ENCODE measurements at places on chromosomes 16 and 17.
A peak's percentile ranks its signal among the peaks of the same experiment; 100 is the strongest.

DNA sequence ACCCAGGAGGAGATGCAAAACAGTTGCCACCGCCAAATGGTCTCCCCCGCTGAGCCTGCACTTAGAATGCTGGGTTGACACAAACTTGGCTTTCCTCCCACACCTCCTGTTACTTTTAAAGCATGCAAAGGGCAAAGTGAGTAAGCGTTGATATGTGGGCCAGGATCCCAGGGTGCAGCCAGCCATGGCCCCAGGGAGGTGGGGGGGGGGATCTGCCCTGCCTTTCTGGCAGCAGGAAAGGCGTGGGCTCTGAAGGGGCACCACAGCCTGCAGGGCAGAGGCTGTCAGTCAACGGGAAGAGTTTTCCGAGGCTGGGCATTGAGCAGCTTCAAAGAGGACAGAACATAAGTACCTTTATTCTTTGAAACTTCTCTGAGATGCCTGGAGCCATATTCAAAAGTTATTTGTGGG is 142.3 kb downstream of the ABCC12 start:
- DNase-seq = no peak

DNA sequence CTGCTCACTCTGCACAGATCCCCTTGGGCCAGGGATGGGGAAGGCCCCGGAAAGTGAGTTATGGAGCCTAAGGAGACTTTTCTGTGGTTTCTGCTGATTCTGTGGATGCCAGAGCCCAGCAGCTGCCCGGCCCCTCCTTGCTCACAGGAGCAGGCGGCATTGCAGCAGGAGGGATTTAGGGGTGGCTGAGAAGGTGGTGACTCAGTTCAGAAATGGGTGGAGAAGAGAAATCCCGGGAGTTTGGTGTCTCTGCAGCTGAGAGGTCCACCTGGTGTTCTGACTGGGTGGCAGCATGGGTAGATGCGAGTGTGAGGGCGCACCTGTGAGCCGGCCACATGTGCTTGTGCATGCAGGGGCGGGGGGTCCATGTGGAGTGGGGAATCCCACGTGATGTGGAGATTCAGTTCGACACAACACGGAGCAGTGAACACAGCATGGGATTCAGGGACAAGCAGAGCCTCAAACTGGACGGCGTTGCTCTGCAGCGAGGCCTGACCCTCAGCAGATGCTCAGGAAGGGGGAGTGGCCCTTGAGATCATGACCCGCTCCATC is 16.0 kb upstream of the SPPL2C start:
- DNase-seq = no peak

GRCh38 chr17:50841949-50842354 is 6.6 kb downstream of the WFIKKN2 start:
- DNase-seq = peak; percentile 83

GRCh38 chr17:10210151-10210574 is 11.8 kb upstream of the GAS7 start:
- DNase-seq = peak; percentile 84

DNA sequence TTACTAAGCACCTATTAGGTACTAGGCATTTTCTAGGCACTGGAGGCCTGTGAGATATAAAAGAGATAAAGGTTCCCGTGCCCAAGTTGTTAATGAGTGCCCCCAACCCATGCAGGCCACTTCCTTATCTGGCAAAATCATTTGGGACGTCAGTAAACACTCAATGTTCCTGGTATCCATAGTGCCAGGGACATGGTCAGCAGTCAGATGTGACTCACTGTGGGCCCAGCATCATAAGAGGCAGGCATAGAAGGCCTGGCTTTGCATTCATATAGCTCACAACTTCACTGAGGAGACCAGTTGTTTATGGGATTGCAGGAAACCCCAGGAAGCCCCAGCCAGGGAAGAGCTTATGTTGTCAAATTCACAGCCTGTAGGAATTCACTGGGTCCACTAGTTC is 81.1 kb downstream of the MRC2 start:
- no peak for DNase-seq

DNA sequence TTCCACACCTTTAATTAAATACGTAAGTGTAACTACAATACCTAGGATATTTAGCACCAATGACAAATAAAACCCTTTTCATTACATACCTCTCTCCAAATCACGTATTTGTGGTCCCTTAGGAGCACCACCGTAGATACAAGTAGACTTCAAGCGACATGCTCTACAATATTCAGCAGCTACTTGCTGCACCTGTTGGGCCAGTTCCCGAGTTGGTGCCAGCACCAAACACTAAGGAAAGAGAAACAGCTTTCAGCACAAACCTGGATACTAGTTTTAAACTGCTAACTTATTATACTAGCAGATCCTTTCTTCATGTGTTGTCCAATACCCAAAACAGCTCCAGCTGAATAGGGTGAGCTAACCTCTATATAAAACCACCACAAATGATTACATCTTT is 2.7 kb downstream of the DDX5 start:
- DNase-seq = no peak

- DNase-seq = no peak
These were observed 30.5 kb downstream of the GINS3 start for GRCh38 chr16:58422809-58423208.

GRCh38 chr16:2983706-2984136 is 3.5 kb upstream of the PKMYT1 start:
- DNase-seq = peak; percentile 78

- no peak for DNase-seq
These were observed 88.1 kb downstream of the AMFR start for GRCh38 chr16:56337131-56337857.

DNA sequence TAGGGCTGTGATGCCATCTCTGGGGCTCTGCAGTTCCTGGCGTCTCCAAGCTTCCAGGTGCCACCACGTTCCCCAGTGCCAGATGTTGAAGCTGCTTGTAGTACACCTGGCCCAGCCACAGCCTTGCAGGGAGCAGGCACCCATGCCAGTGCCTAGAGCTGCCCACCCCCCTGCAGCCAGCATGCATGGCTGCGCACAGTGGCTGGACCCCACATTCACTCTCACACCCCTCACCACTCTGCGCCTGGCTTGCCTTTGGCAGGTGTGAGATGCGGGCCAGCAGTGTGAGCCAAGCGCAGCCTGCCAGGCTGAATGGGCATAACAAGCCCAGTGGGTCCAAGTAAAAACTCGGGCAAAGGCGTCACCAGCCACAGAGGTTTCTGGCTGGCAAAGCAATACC is 75.4 kb upstream of the CHMP6 start:
- no peak for DNase-seq
